Melanocyte of skin (primary cell): ENCODE measurements at places on chromosomes 7 and 10. TPM values are rescaled to one million over a fixed set of nuclear protein-coding genes. Genes with fewer than 3 reads are reported as not detected.

The MYPN gene
- 0.33 and 0.93 TPM in 2 replicates for total RNA-seq

The GIMAP5 gene
- total RNA-seq = 0.36 TPM in 1 of 2 replicates, not detected in the other

The LIPJ gene
- total RNA-seq = 0.36 TPM in 1 of 2 replicates, not detected in the other

The FBH1 gene
- total RNA-seq = 69.5 and 89.8 TPM in 2 replicates

The ASZ1 gene
- total RNA-seq = not detected in 2 replicates

The CTAGE6 gene
- not detected in 2 replicates for total RNA-seq

The CUZD1 gene
- under 0.01 and 0.36 TPM in 2 replicates for total RNA-seq

The ADAM8 gene
- total RNA-seq = 0.73 and 1.0 TPM in 2 replicates

The GRM3 gene
- total RNA-seq = not detected in 2 replicates

The MEST gene
- 1.3 and 2.2 TPM in 2 replicates for total RNA-seq

The PLAC9 gene
- total RNA-seq = 1.4 and 3.3 TPM in 2 replicates

The GIMAP4 gene
- not detected in 2 replicates for total RNA-seq

The COL1A2 gene
- total RNA-seq = 71.6 and 77.1 TPM in 2 replicates

The HOXA3 gene
- 1.4 TPM in 1 of 2 replicates, not detected in the other for total RNA-seq

The ITIH2 gene
- total RNA-seq = not detected in 2 replicates
